Stimulated activated CD8-positive, alpha-beta memory T cell treated with anti-CD3 and anti-CD28 coated beads, Interleukin-4, amount 100 ng/mL, for 1 hour (primary cell): ENCODE measurements at places on chromosomes 13 and 19.
A peak's percentile ranks its signal among the peaks of the same experiment; 100 is the strongest.

DNA sequence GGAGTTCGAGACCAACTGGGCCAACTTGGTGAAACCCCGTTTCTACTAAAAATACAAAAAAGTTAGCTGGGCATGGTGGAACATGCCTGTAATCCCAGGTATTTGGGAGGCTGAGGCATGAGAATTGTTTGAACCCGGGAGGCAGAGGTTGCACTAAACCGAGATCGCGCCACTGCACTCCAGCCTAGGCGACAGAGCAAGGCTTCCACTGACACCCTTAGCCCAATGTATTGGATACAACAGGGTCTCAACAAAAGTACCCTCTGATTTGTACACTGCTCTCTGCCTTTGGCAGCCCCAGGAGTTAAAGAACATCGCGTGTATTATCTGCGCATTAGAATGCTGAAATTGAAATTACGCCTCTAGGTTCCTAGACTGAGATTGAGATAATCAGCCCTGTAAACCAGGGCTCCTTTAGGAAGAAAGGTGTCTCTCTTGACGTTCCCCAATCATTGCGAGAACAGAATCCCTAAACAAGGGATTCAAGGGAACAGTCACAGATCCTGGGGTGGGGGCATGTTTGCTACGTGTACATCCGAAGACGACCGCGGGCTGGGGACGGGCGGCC is 21.9 kb downstream of the IPO5 start:
- no peak for DNase-seq

DNA sequence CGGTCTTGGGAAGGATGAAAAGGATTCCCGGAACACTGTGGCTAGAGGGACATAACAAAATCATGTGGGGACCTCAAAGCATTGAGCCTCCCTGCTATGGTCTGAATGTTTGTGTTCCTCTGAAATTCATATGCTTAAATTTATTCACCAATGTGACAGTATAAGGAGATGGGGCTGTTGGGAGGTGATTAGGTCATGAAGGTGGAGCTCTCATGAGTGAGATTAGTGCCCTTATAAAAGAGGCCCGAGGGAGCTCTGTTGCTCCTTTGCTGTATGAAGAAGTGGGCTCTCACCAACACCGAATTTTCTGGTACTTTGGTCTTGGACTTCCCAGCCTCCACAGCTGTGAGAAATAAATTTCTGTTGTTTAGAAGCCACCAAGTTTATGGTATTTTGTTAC is 26.1 kb upstream of the DGKH start:
- no peak for DNase-seq

DNA sequence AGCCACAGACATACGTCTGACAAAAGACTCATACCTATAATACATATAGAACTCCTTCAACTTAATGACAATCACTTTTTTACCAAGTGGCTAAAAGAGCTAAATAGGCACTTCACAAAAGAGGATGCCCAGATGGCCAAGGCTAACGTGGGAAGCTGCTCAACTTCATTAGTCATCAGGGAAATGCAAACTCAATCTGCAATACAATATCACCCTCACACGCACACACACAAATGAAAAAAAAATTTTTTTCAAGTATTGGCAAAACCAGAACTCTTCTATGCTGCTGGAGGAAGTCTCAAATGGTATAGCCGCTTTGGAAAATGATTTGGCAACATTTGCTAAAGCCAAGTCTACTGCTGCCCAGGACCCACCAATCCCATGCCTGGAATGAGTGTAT is 14.6 kb upstream of the DNMT1 start:
- DNase-seq, result no peak

DNA sequence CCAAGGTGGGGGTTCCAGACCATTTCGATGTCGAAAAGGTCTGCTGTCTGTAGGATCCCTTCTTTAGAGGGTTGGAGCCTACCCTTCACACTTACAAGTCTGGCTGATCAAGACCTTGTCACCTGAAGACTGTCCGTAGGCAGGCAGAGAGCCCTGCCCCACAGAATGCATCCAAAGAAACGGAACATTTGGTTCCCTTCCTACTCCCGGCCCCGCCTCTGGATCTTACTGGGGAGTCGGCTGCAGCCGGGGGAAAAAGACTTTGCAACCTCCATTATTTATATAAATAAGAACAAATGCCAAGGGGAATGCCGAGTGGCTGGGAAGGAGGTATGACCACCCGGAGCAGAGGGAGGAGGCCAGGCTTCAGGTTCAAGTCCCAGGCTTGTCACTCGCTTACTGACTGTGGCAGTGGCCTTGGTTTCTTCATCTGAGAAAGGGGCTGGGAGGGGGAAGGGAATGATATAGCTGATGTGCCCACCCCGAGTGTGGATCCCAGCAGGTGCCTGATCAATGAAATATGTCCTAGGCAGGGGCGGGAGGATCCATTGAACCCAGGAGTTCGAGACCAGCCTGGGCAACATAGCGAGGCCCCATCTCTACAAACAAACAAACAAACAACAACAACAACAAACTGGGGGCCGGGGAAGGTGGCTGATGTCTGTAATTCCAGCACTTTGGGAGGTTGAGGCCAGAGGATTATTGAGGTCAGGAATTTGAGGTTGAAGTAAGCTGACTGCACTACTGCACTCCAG is 48.7 kb downstream of the RFX2 start:
- no peak for DNase-seq

- DNase-seq, result no peak
Measured at GRCh38 chr19:51142119-51142518, at the start of gene SIGLEC7. Gene SIGLEC7 (plus strand): TSS chr19:51142301. CDS start chr19:51142370, 69 bp downstream.

DNA sequence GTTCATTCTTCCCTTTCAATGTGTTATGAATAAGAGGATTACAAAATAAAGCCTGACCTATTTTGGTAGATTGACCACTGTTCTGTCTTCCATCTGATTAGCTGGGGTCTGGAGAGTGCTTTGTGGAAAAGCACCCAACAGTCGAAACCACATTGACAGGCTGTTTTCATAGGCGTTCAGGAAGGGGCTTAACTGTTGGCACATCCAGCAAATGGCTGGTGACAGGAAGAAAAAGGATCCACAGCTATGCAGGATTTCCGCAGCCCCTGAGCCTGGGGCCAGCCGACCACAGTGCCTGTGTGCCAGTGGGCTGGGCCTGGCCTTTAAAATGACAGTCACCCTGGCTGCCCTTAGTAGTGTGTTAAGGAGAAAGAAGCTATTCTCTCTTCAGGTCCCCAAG is 113.3 kb downstream of the SIPA1L3 start:
- DNase-seq, result no peak

DNA sequence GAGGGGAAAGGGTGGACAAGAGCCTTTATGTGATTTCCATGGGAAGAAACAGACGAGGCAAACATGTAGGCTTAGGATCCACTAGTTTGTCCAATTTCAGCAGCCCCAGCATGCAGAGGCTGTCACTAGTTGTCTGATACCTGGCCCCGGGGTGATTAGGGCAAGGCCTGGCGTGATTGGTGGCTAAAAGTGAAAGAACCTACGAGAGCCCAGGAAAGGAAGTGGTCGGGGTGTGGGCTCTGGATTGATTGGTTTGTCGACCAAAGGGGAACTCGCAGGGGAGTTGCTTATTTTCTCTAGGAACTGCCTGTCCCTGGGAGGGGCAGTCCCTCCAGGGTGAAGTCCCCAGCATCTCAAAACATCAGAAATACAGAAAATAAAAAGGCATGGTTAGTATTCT is 64.2 kb upstream of the UQCRFS1 start:
- peak; percentile 20 for DNase-seq

- no peak for DNase-seq
Measured at GRCh38 chr13:58376349-58376748, 744.8 kb downstream of the PCDH17 start.

DNA sequence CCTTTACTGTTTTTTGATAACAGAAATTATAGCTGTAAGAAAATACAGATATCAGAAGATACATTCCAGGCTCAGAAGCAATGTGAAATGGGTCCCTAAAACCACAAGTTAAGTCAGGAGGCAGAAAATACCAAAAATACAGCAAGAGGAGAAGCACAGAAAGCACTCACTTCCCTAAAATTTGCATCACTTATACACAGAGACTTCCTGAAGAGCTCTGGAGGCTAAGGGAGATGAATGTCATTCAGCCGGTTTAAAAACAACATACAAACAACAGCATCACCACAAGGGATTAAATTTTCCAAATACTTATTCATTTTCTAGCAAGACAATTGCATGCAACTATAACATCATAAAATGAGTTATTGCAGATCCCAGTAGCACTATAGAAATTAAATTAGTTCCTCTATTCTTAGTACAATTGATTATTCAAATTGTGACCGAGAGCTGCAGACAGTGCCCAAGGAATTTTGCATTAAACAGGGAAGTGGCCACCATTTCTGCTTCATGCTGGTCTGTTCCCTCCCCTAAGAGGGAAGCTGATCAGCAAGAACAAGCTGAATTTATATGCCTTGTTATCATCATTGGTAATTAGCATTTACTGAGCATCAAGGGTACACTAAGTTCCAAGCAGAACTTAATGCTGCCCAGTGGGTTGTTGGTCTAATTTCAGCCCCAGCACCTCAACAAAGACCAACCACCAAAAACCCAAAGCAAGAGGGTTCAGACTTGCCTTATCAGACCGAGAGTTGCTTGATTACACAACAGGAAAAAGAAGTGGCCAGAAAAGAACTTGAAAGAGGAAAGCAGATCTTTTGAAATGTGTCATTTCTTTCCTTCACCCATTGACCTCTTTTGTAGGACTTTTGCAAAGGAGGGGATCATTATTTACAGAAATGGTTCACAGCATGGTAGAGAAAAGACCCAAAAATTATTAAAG is 140.7 kb downstream of the KCTD12 start:
- no peak for DNase-seq

DNA sequence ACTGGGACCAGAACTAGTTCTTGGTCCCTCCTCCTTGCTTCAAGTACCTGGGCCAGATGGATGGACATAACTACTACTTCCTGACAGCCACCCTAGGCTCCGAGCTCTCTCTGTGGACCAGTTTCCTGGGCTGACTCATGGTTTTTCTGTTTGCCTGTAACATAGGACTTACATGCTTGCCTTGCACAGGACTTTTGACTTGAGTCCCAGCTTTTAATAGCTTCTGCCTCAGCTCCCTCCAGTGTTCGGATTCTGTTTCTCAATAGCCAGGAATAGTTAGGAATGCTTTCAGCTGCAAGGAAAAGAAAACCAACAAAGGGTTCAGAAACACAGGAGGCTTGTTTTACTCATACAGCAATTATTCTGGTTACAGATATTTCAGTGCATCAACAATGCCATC is 405.9 kb downstream of the ZNF536 start:
- DNase-seq, result no peak

GRCh38 chr19:36032251-36033104 is at the start of gene CLIP3:
Gene CLIP3 (minus strand): TSS chr19:36032873. CDS start chr19:36032357, 516 bp downstream.
- peak; percentile 27 for DNase-seq

DNA sequence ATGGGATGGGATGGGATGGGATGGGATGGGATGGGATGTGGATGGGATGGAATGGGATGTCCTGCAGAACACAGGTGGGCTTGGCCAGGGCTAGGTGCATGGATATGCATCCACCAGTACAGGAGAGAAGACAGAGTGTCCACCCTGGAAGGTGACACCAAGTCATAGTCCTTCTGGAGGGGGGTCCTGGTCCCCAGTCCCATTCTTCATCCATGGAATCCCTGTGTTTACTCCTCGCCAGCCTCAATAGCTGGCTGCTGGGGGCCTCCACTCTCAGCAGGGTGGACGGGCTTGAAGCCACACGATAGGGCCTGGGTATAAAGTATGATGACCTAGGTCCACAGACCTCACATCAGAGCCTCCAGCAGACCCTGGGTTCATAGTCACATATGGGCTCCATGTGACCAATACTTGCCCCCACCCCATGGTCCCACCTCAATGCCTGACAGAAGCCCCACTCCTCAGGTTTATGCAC is 40.1 kb downstream of the RFX2 start:
- no peak for DNase-seq
